ENCODE measurements at places on chromosomes 2 and 18.

DNA sequence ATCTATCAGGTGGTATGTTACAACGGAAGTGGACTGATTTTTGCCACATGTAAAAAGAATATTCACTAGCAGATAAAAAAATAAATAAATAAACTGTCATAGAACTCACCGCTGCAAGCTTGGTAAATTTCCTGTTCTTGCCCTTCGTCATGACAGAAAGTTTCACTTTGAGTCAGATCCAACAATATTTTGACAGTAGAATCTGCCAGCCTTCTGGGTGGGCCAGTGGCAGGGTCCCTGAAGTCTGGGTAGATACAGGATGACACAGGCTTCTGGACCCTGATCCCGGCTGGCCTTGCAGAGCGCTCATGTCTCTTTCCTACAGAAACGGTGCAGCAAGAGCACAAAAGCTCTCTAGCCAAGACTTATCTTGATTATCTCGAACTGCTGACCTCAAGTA, 97.8 kb upstream of the PMAIP1 start:
- no peaks in the 10 kb centered on the region for H3K4me1 ChIP-seq
- no peak overlapping the region for H3K27ac ChIP-seq
- H3K27me3 ChIP-seq: no peaks in the 10 kb centered on the region
- no peak for DNase-seq

DNA sequence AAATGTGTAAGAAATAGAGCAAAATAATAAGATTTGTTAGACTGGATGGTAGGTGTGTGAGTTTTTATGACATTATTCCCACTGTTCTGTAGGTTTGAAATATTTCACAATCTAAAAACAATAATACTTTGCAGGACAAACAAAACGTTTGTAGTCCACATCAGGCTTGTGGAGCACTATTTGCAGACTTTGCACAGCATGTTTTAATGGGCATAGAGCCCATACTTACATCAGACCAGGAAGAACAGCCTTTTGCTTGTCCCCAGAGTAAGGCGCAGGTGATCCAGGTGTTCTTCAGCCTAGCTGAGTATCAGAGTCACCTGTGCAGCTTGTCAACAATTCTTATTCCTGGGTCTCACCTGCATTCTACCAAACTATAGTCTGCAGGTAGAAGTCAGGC, 9.1 kb upstream of the STK39 start:
- no peak overlapping the region for H3K4me3 ChIP-seq
- no peak for DNase-seq
- no peaks in the 10 kb centered on the region for H3K36me3 ChIP-seq
- no peak overlapping the region for H3K27ac ChIP-seq
- peaks cover 4% of the 10 kb centered on the region for H3K4me1 ChIP-seq
- no peaks in the 10 kb centered on the region for H3K27me3 ChIP-seq

GRCh38 chr2:100615471-100615870, 52.7 kb downstream of the PDCL3 start:
- DNase-seq: no peak
- H3K4me1 ChIP-seq: no peaks in the 10 kb centered on the region
- no peaks in the 10 kb centered on the region for H3K27me3 ChIP-seq
- no peaks in the 10 kb centered on the region for H3K36me3 ChIP-seq

- H3K27me3 ChIP-seq: no peaks in the 10 kb centered on the region
- no peak overlapping the region for H3K27ac ChIP-seq
- H3K4me1 ChIP-seq: no peaks in the 10 kb centered on the region
- H3K36me3 ChIP-seq: no peaks in the 10 kb centered on the region
- no peak overlapping the region for H3K4me3 ChIP-seq
Measured at GRCh38 chr18:23972453-23972852, 42.1 kb upstream of the TTC39C start.

DNA sequence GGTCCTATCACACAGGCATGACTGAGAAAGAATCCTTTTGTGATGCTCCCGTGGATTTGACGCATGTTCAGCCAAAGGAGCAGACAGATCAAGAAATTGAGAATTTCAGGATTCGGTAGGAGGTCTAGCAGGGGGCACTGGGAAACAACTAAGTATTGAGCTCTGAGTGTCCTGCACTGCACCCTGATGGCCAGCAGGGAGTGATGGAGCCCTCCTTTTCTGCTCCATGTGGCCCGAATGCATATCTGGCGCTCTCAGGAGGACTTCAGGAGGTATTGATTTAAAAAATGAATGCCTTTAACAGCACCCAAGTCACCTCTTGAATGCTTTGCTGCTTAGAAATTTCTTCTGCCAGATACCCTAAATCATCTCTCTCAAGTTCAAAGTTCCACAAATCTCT, 58.0 kb downstream of the ZNF519 start:
- no peak overlapping the region for H3K27ac ChIP-seq
- no peak overlapping the region for H3K4me3 ChIP-seq
- H3K4me1 ChIP-seq: no peaks in the 10 kb centered on the region

GRCh38 chr2:168633895-168634294, 168.5 kb upstream of the NOSTRIN start:
- 0 out of 2 replicates have a peak, but pooled peaks cover 7% of the 10 kb centered on the region for H3K4me1 ChIP-seq
- no peak overlapping the region for H3K4me3 ChIP-seq
- H3K36me3 ChIP-seq: no peaks in the 10 kb centered on the region
- H3K27ac ChIP-seq: no peak overlapping the region
- H3K27me3 ChIP-seq: no peaks in the 10 kb centered on the region

- no peaks in the 10 kb centered on the region for H3K4me1 ChIP-seq
- no peaks in the 10 kb centered on the region for H3K36me3 ChIP-seq
- H3K4me3 ChIP-seq: no peak overlapping the region
- H3K27ac ChIP-seq: no peak overlapping the region
- no peak for DNase-seq
- no peaks in the 10 kb centered on the region for H3K27me3 ChIP-seq
Measured at GRCh38 chr2:71891155-71891554, 256.5 kb downstream of the CYP26B1 start.

- H3K4me1 ChIP-seq: peaks cover 12% of the 10 kb centered on the region
- peak overlapping the region; percentile 46 for H3K27ac ChIP-seq
- no peaks in the 10 kb centered on the region for H3K36me3 ChIP-seq
- DNase-seq: no peak
- no peak overlapping the region for H3K4me3 ChIP-seq
Measured at GRCh38 chr2:37154785-37155184, 2.0 kb downstream of the EIF2AK2 start.

- H3K36me3 ChIP-seq: no peaks in the 10 kb centered on the region
- no peak overlapping the region for H3K4me3 ChIP-seq
- no peak for DNase-seq
- no peaks in the 10 kb centered on the region for H3K4me1 ChIP-seq
Measured at GRCh38 chr18:4808891-4809290, 353.8 kb upstream of the DLGAP1 start.

DNA sequence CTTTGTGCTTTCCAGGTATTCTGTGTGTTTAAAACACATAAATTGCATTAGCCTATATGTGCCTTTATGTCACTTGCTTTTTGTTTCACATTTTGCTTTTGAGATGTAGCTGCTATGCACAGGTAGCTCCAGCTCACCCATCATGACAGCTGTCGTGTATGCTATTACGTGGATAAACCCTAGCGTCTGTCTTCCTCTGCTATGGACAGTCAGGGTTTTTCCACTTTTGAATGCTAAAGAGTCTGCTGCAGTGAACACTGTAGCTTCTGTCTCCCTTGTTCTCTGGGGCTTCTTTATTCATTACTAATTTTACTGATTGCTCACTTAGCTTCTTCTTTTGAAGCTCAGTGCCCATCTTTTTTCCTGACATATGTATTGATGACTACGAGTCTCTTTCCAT, 24.7 kb upstream of the MBP start:
- DNase-seq: no peak
- H3K27me3 ChIP-seq: no peaks in the 10 kb centered on the region
- no peak overlapping the region for H3K4me3 ChIP-seq

- no peaks in the 10 kb centered on the region for H3K27me3 ChIP-seq
- DNase-seq: no peak
- H3K36me3 ChIP-seq: 0 out of 2 replicates have a peak, but pooled peaks cover 2% of the 10 kb centered on the region
- no peak overlapping the region for H3K27ac ChIP-seq
- no peaks in the 10 kb centered on the region for H3K4me1 ChIP-seq
- H3K4me3 ChIP-seq: no peak overlapping the region
Measured at GRCh38 chr2:18551623-18552022, 8.8 kb downstream of the RDH14 start.

DNA sequence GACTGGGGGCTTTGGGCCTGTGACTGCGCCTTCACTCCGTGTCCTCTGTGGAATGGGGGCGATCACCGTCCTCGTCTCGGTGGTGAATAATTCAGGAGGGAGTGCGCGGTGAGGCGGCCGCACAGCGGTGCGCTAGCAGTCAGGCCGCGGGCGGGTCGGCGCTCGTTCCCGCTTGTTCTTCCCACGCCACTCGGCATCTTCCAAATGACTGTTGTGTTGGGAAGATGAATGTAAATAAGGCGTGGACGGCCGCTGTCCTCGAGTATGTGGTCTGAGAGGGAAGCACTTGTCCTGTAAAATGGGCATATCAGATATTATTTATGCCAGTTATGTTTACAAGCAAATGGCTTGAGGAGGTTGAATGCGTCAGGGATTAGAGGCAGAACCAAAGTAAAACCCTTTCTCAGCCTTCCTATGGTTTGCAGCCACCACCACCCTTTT, 608 bp upstream of the VPS4B start:
- H3K27me3 ChIP-seq: no peaks in the 10 kb centered on the region
- peak overlapping the region; percentile 98 for H3K27ac ChIP-seq
- H3K4me3 ChIP-seq: peak overlapping the region; percentile 45
- H3K4me1 ChIP-seq: no peaks in the 10 kb centered on the region

- no peaks in the 10 kb centered on the region for H3K27me3 ChIP-seq
- H3K4me3 ChIP-seq: no peak overlapping the region
- DNase-seq: no peak
- H3K27ac ChIP-seq: no peak overlapping the region
Measured at GRCh38 chr2:66427300-66427699, 7.6 kb upstream of the MEIS1 start.

DNA sequence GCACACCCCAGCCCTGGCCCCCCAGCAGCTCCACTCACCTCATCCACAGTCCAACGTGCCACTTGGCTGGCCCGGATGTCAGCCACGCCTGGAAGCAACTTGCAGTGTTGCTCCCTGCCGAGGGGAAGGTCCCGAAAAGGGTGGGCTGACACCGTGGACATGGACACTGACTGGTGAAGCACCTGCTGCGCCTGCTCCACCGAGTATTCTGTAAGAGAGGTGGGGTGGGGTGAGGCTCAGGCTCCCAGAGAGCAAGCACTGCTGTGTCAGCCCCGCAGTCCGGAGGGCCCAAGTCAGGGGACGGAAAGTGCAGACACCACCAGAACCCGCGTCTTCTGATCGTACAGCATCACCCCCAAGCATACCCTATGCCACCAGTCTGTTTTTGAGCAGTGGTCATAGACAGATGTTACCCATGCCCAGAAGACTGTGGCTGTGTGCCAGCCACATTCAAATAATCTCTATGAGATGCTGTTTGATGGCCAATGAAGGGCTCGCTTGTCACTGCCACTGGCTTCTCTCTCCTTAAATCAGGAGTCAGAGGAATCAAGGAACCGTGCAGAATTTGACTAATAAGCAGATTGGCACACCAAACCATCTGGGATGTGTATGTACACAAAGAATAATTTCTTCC, 74.2 kb upstream of the TMEM200C start:
- H3K4me1 ChIP-seq: no peaks in the 10 kb centered on the region
- no peak overlapping the region for H3K27ac ChIP-seq
- no peaks in the 10 kb centered on the region for H3K27me3 ChIP-seq
- no peak for DNase-seq
- no peaks in the 10 kb centered on the region for H3K36me3 ChIP-seq

DNA sequence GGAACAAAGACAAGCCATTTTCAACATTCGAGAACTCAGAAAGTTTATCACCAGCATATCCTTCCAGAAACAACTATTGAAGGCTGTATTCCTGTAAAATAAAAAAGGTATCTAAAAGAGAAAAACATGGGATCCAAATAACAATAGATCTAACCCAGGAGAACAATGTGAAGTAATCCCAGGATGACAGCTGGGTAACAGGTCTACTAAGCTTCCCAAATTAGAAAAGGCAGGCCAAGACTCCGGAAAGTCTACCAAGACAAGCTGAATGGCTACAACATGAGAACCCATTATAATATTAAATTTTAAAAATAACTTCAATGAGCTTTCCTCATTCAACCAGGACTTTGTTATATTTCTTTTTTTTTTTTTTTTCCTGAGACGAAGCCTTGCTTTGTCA, 6.5 kb downstream of the PIAS2 start:
- H3K27me3 ChIP-seq: no peaks in the 10 kb centered on the region

- peaks cover 23% of the 10 kb centered on the region for H3K4me1 ChIP-seq
- H3K27ac ChIP-seq: no peak overlapping the region
- H3K4me3 ChIP-seq: no peak overlapping the region
Measured at GRCh38 chr2:179569831-179570233, 291.6 kb downstream of the ZNF385B start.

- H3K27me3 ChIP-seq: no peaks in the 10 kb centered on the region
- H3K4me3 ChIP-seq: no peak overlapping the region
- H3K36me3 ChIP-seq: peaks cover 2% of the 10 kb centered on the region
Measured at GRCh38 chr2:119439574-119440500, 8.2 kb downstream of the TMEM37 start.

- H3K4me3 ChIP-seq: no peak overlapping the region
- no peak for DNase-seq
Measured at GRCh38 chr2:21443494-21444105, 319.8 kb downstream of the TDRD15 start.

DNA sequence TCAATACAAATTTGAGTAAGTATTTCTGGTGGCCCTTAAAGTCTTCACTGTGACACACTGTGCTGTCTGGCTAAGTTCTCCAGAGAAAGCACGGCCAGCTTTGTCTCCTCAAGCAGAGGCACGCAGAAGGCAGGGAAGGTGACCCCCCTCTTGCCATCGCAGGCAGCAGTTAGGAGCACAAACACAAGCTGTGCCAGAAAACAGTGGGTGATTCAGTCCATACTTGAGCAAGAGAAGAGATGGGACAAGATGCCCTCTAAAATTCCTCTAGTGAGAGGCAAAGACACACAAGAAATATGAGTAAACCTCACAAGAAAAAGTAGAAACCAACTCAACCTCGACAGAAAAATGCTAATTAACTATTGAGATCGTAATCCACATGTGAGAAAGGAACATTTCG, 9.8 kb downstream of the MCEE start:
- no peak for DNase-seq
- no peaks in the 10 kb centered on the region for H3K36me3 ChIP-seq
- H3K27me3 ChIP-seq: no peaks in the 10 kb centered on the region
- no peak overlapping the region for H3K27ac ChIP-seq
- no peaks in the 10 kb centered on the region for H3K4me1 ChIP-seq

- H3K27ac ChIP-seq: peak overlapping the region; percentile 99
- no peaks in the 10 kb centered on the region for H3K36me3 ChIP-seq
- peak; percentile 68 for DNase-seq
- H3K4me1 ChIP-seq: peaks cover 87% of the 10 kb centered on the region
Measured at GRCh38 chr2:43041173-43041591, 185.2 kb downstream of the ZFP36L2 start.
